Activated T-helper 2 cell treated with anti-CD3 and anti-CD28 coated beads, Interferon-gamma antibody, Interleukin-2, Interleukin-4, amounts not matched to agents 10 μg/mL and 5 μg/mL and 100 μg/mL, durations not matched to agents 14 hours and 24 hours and 36 hours (primary cell): ENCODE measurements at places on chromosomes 1 and 21.

DNA sequence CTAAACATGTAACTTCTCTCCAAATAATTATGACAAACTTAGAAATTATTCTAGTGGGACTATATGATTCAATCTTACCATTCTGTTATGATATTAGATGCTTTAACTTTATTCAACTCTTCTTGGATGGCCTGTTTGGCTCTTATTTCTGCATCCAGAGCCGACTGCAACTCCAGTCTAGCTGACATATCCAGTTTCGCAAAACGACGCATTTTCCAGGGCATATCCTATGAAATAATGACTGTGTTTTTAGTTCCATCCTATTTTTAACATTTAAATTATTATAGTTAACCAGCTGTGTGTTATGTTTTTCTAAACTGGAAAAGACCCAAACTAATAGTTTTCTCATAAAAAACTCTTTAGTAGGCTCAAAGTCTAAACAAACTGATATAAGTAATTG, 133.7 kb downstream of the COQ8A start:
- no peak for DNase-seq

DNA sequence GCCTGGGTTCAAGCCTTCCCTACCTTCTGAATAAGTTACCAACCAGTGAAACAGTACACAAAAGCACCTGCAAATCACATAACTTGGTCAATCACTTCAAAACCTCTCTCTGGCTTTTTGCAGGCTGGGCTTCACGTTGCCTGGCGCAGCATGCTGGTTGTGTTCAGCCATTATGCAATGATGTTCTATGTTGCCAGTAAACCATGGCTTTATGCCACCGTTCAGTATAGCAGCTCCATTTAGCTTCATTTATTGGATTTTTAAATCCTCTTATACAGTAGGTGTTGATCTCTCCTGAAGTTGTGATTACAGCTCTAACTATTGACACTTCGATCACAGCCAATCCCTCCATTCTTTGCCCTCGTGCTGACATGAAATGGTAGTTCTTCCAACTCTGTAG, 233.6 kb upstream of the PTBP2 start:
- no peak for DNase-seq

- no peak for DNase-seq
These were observed 54.9 kb downstream of the AHDC1 start for GRCh38 chr1:27548858-27549719.

DNA sequence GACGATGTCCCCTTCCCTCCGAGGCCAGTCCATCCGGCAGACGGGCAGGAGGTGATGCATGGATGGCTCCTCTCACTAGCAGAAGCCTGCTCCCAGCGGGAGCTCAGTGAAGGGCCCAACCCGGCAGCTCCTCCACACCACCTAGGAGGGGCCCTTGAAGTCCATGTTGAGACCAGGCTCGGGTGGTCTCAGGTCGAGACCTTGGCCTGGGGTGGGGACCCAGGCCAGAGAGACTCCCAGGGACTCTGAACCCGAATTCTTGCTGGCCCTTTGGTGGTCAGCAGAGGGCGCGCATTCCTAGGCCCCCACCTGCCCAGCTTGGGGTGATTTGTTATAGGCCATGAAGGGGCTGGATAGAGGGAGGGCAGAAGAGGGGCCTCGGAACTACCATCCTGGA, 642 bp upstream of the NT5C1A start:
- DNase-seq: no peak

DNA sequence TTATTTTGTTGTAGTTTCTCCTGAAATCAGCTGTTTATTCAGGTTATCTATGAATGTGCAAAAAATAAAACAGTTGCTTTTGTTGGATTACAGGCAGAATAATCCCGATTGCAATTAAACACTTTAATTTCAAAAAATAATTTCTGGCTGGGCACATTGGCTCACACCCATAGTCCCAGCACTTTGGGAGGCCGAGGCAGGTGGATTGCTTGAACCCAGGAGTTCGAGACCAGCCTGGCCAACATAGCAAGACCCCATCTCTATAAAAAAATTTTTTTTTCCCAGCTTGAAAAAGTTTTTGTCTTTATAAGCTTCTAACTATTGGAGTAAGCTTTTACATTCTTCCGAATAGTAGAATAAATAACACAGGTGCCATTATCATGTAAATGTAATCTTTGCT, 15.3 kb downstream of the RCAN3 start:
- DNase-seq: no peak

DNA sequence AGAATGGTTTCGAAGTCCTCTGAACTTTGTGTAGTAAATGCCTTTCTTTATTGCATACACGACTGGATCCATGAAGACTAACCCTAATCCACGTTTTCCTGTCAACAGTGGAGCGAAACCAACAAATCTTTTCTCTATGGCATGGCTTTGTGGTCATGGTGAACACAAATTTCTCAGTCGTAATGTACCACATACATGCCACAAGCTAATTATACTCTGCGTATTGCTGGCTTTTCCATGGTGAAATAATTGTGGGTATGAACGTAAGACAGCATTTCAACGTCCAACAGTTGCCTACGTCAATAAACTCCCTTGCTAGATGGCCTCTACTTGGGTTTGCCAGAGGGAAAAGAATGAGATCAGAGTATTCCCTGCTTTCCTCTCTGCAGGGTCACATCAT, 27.5 kb downstream of the INTS7 start:
- DNase-seq: no peak

GRCh38 chr1:51898090-51898734, 19.7 kb upstream of the NRDC start:
- DNase-seq: no peak

- no peak for DNase-seq
These were observed 206.1 kb downstream of the KAZN start for GRCh38 chr1:14804626-14805025.

- no peak for DNase-seq
These were observed 124.3 kb downstream of the VAV3 start for GRCh38 chr1:107840725-107841124.
